ENCODE measurements at places on chromosomes 12 and 14. TPM values are rescaled to one million over a fixed set of nuclear protein-coding genes. Genes with fewer than 3 reads are reported as not detected.

GRCh38 chr14:61460718-61461611 is 139.6 kb downstream of the PRKCH start:
- no peak for DNase-seq

DNA sequence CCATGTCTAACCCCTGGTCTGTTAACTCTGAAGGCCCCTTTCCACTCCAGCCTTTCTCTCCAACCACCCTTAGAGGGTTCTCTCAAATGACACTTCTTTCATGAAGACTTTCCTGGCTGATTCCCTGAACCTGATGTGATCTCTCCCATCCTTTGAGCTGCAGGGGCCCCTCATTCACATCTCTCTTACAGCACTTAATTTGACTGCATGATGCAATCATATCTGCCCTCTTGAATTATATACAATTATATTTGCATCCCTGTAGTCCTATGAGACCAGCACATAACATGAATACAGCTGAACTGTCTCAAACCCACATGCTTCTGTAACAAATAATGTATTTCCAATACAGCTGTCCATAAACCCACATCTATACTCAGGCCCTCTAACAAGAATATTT is 56.4 kb downstream of the PPP2R5E start:
- no peak for DNase-seq

- DNase-seq, result no peak
These were observed 20.2 kb upstream of the CLEC4D start for GRCh38 chr12:8493084-8493483.

- DNase-seq, result no peak
These were observed 6.4 kb downstream of the FBRSL1 start for GRCh38 chr12:132496358-132496669.

- DNase-seq, result no peak
These were observed 1.9 kb downstream of the NKX2-1 start for GRCh38 chr14:36518031-36518585.

GRCh38 chr14:44165286-44165685 is 341.8 kb downstream of the FSCB start:
- DNase-seq, result no peak

DNA sequence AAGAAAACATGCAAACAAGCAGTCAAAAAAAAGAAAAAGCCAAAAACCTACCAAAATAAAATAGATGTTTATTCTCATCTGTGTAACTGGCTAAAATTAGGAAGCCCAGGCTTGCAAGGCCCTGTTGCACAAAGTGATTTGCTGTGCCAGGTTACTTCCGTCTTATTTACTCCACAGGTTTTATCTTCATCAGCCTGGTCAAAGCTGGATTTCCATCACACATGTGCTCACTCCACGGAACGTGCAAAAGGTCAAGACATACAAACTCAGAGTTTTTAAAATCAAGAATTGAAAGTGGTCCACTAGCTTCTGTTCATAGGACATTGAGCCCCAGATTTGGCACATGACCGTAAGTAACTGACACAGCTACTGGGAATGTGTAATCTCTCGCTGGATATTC is 14.8 kb downstream of the KCNJ8 start:
- no peak for DNase-seq

GRCh38 chr14:97846156-97846555 is 1049.0 kb downstream of the VRK1 start:
- DNase-seq, result no peak

Gene HHIPL1
- 3.0 TPM for total RNA-seq

Gene RPS26
- 30.5 TPM for total RNA-seq

Gene SLC7A7
- total RNA-seq, result 7.5 TPM

Gene BEGAIN
- 2.7 TPM for total RNA-seq

Gene PLBD1
- total RNA-seq, result 30.9 TPM

Gene SVOP
- 0.20 TPM for total RNA-seq

Gene ABCB9
- 7.0 TPM for total RNA-seq

Gene CEP128
- total RNA-seq, result 6.3 TPM

All from right cardiac atrium (tissue), 5 donors.